ENCODE measurements at places on chromosomes 5 and 9.

DNA sequence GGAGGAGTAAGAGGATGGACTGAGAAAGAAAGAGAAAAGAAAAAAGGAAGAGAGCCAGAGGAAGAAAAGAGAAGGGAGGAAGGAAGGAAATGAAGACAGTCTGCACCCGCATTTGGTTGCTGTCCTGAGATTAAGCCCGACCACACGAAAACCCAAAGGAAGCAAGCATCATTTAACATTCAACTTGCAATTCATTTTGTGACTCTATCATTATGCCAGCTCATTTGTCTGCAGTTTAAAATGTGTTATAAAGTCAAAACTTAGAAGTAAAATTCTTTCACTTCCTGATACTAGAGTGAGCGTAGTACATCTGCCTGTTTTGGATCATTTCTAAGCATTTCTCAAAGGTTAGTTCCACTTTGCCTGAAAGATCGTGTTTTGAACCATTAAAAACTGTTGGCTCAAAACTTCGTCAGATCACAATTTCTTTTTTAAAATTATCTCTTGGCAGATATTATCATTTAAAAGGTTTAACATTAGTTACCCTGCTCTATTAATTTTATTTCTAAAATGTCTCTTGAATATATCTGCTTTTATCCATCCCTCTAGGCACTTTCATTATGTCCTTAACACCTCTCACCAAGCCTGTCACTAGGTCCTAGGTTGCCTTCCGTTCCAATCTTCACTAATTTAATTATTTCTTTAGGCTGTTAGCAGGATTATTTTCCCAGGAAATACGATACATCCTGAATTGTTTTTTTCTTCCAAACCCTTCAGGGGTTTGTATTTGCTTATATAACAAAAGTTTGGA, 240.9 kb downstream of the TLE4 start:
- DNase-seq, result peak; percentile 2

GRCh38 chr9:131406563-131407436, 12.9 kb downstream of the PRRC2B start:
- peak; percentile 31 for DNase-seq

GRCh38 chr5:96336351-96336985, 96.6 kb downstream of the PCSK1 start:
- peak; percentile 74 for DNase-seq

DNA sequence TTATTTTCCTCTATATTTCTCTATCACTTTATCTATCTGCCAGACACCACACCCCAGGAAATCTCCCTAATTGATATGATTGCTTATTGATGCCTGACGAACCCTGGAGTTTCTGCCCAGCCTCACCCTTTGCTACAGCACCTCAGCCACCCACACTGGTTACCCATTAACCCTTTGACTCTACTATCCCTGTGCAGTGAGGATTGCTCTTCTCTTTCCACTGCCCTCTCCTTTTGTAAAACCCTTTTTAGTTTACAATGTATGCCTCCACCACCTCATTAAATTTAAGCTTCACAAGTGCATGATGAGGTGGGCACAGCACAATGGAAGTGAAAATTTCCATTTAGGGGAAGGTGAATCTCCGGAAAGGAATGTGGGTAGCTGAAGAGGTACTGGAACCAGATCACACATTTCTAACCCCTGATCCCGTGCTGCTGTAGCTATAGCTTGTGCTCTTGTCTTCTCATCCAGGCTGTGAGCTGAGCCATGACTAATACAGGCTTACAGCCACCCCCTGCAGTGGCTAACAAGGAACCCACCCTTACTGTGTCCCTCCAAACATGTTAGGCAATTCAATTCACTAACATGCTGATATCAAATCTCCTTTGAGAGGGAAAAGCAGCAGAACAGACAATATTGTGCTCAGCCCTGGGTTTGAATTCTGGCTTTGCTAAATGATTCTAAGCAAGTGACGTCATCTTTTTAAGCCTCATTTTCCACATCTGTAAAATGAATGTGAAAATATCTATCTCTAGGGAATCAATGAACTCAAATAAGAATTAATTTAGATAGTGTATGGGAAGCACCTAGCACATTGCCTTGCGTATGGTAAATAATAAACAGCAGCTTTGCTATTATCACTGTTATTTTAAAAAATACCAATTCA, 186.9 kb upstream of the TRIM32 start:
- DNase-seq, result no peak

- no peak for DNase-seq
Measured at GRCh38 chr5:64838376-64838775, 69.6 kb downstream of the CWC27 start.

DNA sequence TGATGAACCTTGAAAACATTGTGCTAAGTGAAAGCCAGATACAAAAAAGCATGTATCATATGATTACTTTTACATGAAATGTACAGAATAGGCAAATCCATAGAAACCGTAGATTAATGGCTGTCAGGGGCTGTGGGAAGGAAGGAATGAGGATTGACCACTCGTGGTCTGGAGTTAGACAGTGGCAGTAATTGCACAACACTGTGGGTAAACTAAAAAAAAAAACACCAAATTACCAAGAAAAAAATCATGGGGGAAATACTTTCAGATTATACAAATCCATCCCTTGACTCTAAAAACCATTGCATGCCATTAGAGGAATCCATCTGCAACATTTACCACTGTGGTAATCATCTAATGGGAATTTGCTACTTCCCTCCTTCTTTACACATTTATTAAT, 140.0 kb downstream of the SIL1 start:
- no peak for DNase-seq

- peak; percentile 4 for DNase-seq
Measured at GRCh38 chr5:152271420-152271819, 133.7 kb downstream of the NMUR2 start.

- no peak for DNase-seq
Measured at GRCh38 chr9:89543621-89544278, 45.8 kb upstream of the SEMA4D start.

DNA sequence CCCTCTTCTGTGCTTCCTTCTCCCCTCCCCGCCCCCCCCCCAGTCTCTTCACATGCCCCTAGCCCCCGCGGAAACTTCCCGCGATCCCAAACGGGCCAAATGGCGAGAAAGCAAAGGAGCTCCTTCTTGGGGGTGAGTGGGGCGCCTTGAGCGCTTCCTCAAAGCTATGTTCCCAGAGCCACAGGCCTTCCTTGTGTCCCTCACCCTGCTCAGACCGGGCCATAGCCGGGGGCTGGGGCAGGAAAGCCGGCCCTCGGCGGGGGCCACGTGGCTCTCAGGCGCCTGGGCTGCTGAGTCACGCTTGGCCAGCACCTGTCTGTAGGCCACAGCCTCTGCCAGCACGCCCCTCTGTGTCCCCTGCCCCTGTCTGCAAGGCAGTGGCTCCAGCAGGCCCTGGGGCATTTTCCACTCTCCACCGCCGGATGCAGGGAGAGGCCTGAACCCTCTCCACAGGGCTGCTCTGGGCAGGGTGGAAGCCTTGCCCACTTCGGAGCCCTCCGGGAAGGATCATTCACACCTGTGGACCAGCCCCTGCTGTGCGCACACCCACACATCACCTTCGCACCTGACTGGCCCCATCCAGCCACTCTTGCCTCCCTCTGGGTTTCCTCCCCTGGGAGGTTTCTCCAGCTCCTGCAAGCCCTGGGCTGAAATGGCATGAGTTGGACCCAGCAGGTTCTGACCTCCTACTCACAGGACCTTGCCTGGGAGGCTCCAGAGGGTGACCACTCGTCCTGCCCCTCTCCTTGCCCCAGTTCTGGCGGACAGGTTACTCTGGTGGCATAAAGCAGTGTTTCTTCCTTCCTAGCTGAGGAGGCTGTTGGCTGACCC, 1.2 kb upstream of the SQSTM1 start:
- DNase-seq, result no peak

DNA sequence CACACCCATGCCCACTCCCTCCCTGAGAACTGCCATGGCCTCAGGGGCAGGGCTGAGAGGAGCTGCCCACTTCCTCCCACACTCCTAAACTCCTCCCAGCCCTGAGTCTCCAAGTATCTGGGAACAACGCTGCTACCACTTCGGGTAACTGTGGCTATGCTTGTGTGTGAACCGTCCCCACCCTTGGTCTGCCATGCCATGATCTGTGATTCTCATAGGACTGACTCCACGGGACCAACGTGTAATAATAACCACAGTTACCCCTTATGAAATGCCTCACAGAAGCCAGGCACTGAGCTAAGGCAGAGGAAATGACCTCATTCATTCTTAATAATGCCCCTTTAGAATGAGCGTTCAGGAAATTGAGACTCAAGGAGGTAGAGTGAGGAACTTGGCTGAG, 103.9 kb upstream of the SMIM23 start:
- no peak for DNase-seq

GRCh38 chr9:123776708-123777537, 153.0 kb downstream of the DENND1A start:
- no peak for DNase-seq

DNA sequence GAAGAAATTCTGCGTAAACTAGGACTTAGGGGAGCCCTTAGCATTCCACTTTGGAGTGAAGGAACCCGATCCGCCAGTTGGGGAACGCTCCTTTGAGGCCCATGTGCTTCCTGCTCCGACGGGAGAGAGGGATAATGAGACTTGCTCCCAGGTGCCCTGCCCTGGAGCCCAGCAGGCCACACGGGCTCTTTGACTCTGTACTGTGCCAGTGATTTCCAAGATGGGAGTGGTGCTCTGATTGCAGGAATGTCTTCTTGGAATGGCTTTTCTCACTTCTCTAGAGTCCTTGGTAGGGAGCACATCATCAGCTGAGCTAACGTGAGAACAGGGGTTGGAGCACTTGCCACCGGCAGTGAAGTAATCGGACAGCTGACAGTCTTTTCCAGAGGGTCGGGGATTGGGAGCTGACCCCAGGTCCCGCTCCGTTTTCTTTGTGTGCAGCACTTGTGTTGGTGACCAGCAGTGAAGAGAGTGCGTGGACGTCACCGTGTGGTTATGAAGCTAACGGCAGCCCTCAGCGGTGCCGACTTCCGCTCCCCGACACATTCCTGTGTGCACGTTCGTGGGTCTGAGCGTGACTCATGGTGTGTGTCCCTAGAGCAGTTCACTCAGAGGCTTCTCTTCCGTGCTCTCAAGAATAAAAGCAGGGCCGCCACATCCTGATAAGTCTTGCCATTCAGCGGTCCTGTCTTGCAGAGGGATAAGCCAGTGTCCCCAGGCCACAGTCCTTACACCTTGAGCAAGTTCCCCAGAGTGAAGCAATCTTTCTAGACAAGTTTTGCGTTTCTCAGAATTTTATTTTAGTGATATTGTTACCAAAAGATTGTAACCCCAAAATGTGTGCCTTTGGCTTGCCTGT, 25.6 kb downstream of the ABL1 start:
- no peak for DNase-seq

DNA sequence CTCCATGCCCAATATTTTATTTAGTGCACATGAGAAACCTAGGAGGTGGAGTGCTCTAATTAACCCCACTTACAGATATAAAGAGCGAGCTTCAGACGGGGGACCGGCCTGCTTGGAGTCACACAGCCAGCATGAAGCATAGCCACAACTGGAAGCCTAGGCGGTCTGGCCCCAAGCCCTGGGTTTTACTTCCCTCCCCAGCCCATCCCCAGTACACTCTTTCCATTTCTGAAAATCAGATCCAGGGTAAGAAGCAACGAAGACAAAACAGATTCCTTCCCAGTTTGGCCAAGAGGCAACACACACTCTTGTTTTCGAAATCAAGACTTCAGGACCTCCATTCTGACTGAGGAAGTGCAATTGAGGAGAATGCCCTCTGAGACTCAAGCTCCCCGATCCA, 27.1 kb downstream of the KCNMB1 start:
- no peak for DNase-seq

DNA sequence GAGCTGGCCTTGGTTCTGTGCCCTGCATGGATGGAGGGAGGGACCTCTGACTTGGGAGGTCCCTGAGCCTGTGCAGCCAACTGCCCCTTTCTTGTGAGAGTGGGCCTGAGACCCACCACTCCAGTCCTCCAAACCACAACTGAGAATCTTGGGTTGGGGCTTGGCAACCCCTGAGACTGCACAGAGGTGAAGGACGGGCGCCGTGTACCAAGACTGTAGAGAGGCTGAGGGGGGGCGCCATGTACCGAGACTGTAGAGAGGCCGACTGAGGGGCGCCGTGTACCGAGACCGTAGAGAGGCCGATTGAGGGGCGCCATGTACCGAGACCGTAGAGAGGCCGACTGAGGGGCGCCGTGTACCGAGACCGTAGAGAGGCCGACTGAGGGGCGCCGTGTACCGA, 59.3 kb upstream of the CACNA1B start:
- DNase-seq, result no peak

GRCh38 chr5:148020257-148020988, 43.4 kb upstream of the SPINK5 start:
- no peak for DNase-seq

- no peak for DNase-seq
Measured at GRCh38 chr5:154811239-154811638, 39.2 kb downstream of the FAXDC2 start.

DNA sequence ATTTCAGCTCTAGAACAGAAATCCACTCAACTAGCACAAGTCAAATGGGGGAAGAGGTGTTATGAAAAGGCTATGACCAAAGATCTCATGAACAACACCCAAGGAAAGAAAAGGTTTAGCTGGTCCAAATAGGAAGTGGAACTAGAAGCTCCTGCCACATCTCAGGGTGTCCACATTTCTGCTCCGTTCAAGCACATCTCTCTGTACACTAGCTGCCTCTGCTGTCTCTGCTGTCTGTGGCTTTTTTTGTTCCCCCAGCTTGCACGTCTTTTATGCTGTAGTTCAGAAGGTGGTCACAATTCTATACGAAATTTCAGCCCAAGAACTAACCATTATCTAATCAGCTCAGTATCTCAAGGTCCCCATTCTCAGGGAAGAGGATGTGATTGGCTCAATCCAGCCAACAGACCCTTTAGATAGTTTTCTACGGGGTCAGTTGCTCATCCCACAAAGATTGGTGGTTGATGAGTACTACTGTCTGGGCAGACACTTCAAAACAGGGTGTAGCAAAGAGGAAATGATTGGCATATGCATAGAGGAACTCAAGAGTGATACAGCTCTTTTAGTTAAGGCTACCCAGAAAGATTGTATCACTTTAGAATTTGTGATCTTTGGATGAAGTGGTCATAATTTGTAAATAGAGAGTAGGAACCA, 44.0 kb downstream of the FANCC start:
- no peak for DNase-seq

GRCh38 chr9:36030871-36031270, 5.8 kb upstream of the RECK start:
- no peak for DNase-seq

- no peak for DNase-seq
Measured at GRCh38 chr5:91937121-91937520, 554.0 kb upstream of the ARRDC3 start.

GRCh38 chr5:34891981-34892380, 23.3 kb downstream of the RAD1 start:
- no peak for DNase-seq

GRCh38 chr9:38250279-38251035, 142.0 kb upstream of the ALDH1B1 start:
- DNase-seq, result no peak

All from CD4-positive, alpha-beta T cell treated with Interleukin-12 subunit alpha and Interleukin-12 subunit beta, for 1 hour (primary cell).